A673 (cell line): ENCODE measurements at places on chromosomes 12 and 14. TPM values are rescaled to one million over a fixed set of nuclear protein-coding genes. Genes with fewer than 3 reads are reported as not detected.

The SLC10A1 gene
- total RNA-seq, result not detected in 2 replicates

The PTPRB gene
- not detected in 2 replicates for total RNA-seq

GRCh38 chr14:98103705-98104104 is 1168.3 kb downstream of the BCL11B start:
- no peak overlapping the region for H3K4me3 ChIP-seq
- H3K36me3 ChIP-seq, result no peaks in the 10 kb centered on the region
- H3K4me1 ChIP-seq, result no peaks in the 10 kb centered on the region
- no peaks in the 10 kb centered on the region for H3K27me3 ChIP-seq
- DNase-seq, result no peak

DNA sequence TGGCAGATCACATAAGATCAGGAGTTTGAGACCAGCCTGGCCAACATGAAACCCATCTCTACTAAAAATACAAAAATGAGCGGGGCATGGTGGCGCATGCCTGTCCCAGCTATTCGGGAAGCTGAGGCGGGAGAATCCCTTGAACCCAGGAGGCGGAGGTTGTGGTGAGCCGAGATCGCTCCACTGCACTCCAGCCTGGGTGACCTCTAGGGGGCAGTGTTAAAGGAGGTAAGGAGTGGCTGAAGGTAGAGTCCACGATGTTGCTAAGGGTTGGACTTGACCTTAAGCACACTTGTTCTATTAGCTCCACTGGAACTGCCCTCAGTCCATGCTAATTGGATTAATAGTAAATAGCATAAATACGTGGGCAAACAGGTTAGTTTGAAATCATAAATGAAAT is 62.4 kb upstream of the PSMC1 start:
- no peaks in the 10 kb centered on the region for H3K27me3 ChIP-seq
- no peaks in the 10 kb centered on the region for H3K36me3 ChIP-seq
- peak; percentile 15 for DNase-seq
- no peak overlapping the region for H3K27ac ChIP-seq
- no peaks in the 10 kb centered on the region for H3K4me1 ChIP-seq

DNA sequence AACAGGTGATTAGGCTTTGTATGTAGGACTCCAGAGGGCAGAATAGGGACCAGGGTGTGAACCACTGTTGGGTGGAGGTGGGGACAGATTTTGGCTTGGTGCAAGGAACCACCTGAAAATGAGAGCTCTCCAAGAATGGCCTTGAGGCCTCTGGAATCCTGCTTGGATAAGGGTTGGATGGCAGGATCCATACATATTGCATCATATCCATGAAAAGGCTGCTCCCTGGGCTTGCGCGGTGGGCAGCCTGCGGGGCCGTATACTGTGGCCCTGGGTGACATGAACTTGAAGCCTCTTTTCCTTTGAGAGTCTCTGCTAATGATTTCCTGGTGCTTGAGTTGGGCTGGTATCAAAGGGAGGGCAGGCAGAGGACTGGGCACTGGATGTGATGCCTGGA is 1.3 kb upstream of the SLC10A1 start:
- H3K4me3 ChIP-seq, result no peak overlapping the region
- no peak overlapping the region for H3K27ac ChIP-seq
- H3K27me3 ChIP-seq, result no peaks in the 10 kb centered on the region
- no peaks in the 10 kb centered on the region for H3K36me3 ChIP-seq
- no peak for DNase-seq

GRCh38 chr14:63203618-63204406 is 431 bp upstream of the RHOJ start:
- peak overlapping the region; percentile 91 for H3K27ac ChIP-seq
- peaks cover 17% of the 10 kb centered on the region for H3K4me1 ChIP-seq
- DNase-seq, result peak; percentile 95
- H3K36me3 ChIP-seq, result no peaks in the 10 kb centered on the region
- peak overlapping the region; percentile 49 for H3K4me3 ChIP-seq

DNA sequence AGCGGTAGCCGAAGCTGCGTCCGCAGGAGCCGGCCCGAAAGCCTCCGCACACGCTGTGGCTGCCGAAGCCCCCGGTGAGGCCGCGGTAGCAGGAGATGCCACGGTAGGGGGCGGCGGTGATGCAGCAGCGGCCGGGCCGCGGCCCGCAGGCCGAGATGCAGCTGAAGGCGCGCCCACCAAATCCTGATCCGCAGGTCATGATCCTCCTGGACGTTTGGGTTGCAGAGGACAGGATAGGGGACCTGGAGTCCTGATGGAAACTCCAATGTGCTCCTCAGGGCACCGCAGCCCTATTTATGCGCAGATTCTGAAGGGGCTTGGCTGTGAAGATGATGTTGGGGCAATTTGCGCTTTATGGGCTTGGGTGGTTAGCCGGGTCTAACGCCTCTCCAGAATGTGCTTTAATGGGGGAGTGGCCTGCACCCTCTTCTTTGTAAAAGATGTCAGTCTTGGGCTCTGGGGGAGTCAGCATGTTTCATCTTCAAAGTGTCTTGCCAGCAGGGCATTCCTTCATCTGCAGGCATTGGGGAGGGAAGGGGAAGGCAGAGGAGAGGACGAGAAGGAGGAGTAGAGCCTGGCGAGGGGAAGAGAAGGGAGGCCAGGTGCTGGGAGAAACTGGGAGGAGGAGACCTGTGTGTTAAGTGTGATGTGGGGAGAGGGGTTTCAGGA is at the start of gene KRT81:
Gene KRT81 (minus strand): TSS at position 268 of the 669 bp plus-strand sequence. CDS start 69 bp downstream, at position 199.
- peaks cover 7% of the 10 kb centered on the region for H3K27me3 ChIP-seq
- H3K27ac ChIP-seq, result no peak within 1 kb of the TSS
- H3K4me1 ChIP-seq, result no peaks in the 10 kb centered on the region
- no peak for DNase-seq
- no peak within 1 kb of the TSS for H3K4me3 ChIP-seq
- H3K36me3 ChIP-seq, result no peaks in the 10 kb centered on the region

- DNase-seq, result peak; percentile 83
- H3K27ac ChIP-seq, result peak overlapping the region; percentile 73
- no peaks in the 10 kb centered on the region for H3K27me3 ChIP-seq
- no peaks in the 10 kb centered on the region for H3K36me3 ChIP-seq
- peaks cover 14% of the 10 kb centered on the region for H3K4me1 ChIP-seq
- no peak overlapping the region for H3K4me3 ChIP-seq
These were observed 1441.4 kb downstream of the AACS start for GRCh38 chr12:126506426-126507182.

DNA sequence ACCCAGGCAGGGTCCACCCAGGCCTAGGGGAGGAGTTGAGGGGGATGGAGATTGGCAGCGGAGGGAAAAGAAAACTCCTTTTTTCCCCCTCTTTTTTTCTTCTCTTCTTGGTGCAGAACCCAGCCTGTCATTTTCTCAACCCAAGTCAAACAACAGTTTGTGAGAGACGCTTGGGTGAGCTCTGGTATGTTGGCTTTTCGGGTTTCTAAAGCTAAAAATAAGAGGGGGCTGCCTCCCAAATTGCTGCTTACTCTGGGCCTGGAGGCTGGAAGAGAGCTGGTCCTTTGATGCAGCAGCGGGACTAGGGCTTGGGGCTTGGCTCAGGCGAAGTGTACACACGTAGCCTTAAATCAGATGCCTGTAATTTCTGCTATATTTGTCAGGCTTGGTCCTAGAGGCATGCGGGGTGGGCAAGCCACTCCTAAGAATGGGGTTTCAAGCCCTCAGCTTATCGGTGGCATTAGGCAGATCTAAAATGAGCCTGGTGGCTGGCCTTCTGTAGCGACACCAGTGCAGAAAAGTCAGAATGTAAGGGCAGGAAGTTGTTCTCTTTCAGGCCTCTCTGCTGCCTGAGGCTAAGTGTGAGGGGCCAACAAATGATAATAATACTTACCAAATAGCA is 816 bp upstream of the SLC8A3 start:
- no peak for DNase-seq
- H3K4me3 ChIP-seq, result peak overlapping the region; percentile 34
- H3K4me1 ChIP-seq, result peaks cover 11% of the 10 kb centered on the region

GRCh38 chr12:56007564-56008559 is 10.8 kb downstream of the SUOX start:
- H3K4me3 ChIP-seq, result peak overlapping the region; percentile 86
- DNase-seq, result peak; percentile 55
- H3K36me3 ChIP-seq, result no peaks in the 10 kb centered on the region
- peak overlapping the region; percentile 79 for H3K27ac ChIP-seq
- peaks cover 4% of the 10 kb centered on the region for H3K4me1 ChIP-seq
- H3K27me3 ChIP-seq, result no peaks in the 10 kb centered on the region

GRCh38 chr14:68408680-68409079 is 384.2 kb downstream of the ZFP36L1 start:
- peak; percentile 12 for DNase-seq
- no peak overlapping the region for H3K4me3 ChIP-seq
- H3K27me3 ChIP-seq, result no peaks in the 10 kb centered on the region
- H3K36me3 ChIP-seq, result no peaks in the 10 kb centered on the region
